ENCODE measurements at places on chromosomes 3 and 15.

DNA sequence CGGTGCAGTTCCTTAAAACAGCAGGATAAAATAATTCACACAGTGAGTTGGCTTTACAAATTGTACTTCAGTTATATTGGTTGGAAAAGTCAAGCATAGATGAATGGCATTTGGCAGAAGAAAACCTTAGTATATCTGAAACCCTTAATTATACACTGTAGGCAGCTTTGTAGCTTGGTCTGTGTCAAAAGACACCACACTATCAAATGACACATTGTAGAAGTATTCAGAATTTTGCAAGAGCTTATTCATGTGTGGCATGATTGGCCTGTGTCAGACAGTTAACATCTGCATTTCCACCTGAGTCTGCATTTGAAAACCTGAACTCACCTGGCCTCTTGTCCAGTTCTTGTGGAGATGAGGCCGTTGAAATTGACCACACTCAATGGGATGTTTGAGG lies 13.8 kb downstream of the TMEM266 start:
- no peak for DNase-seq

DNA sequence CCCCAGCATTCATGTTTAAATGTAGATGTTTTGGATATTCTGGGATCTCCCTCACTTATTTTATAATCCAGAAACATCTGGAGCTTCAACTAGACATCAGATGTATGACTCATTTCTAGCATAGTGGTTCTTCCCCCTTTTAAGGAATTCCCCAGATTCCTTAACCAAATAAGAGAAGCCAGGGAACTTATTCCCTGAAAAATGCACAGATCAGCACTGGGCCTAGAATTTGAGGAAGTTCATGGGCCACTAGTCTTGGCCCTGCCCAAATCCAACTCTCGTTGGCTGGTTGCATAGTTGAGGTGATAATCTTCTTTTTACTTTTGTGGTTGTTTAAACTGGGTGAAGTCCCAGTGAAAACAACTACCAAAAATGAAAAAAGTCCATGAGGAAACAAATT lies 20.4 kb downstream of the RARRES1 start:
- DNase-seq, result peak; percentile 87

- peak; percentile 76 for DNase-seq
These were observed 47.2 kb upstream of the ICE2 start for GRCh38 chr15:60526127-60526616.

- DNase-seq, result no peak
These were observed 2.7 kb downstream of the SV2B start for GRCh38 chr15:91102546-91103330.

DNA sequence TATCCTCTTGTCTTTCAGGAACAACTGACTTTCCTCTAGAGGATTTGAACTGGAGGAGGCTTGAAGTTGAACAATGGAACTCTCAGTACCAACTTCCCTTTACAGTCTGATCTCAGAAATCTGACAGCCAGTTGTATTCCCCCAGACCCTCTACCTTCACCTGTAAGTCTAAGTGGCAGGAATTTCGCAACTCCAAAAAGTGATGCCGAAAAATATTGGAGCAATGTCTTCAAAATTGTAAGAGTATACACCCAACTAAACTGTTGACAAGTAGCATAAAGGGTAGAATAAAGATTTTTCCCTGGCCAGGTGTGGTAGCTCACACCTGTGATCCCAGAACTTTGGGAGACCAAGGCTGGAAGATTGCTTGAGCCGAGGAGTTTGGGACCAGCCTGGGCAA lies 69.1 kb upstream of the CFAP20DC start:
- no peak for DNase-seq

GRCh38 chr3:131218196-131218595 lies 163.4 kb upstream of the NUDT16 start:
- DNase-seq, result peak; percentile 64

DNA sequence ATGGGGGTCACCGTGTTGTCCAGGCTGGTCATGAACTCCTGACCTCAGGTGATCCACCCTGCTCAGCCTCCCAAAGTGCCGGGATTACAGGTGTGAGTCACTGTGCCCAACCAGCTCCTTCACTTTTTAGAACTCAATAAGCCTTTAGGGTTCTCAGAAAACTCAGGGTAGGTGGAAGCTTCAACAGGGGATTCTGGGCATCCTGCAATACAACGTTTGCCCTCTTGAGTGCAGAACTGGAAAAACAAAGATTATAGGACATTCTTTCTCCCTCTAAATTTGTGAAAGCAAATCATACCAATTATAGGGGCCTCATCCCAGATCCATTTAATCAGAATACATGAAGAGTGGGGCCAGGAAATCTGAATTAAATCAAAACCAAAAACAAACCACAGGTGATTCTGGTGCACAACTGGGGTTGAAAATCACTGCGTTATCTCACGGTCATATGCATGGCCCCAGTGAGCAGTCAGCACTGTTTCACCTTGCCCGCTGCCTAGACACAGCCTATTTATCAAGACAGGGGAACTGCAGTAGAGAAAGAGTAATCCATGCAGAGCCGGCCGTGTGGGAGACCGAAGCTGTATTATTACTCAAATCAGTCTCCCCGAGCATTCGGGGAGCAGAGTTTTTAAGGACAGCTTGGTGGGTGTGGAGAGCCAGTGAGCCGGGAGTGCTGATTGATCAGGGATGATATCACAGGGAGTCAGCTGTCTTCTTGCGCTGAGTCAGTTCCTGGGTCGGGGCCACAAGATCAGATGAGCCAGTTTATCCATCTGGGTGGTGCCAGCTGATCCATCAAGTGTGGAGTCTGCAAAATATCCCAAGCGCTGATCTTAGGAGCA lies 58.4 kb downstream of the TMEM44 start:
- peak; percentile 92 for DNase-seq
